Stimulated activated CD8-positive, alpha-beta memory T cell treated with anti-CD3 and anti-CD28 coated beads, Interleukin-15, amount 100 ng/mL, for 1 hour (primary cell): ENCODE measurements at places on chromosomes 4 and X.

DNA sequence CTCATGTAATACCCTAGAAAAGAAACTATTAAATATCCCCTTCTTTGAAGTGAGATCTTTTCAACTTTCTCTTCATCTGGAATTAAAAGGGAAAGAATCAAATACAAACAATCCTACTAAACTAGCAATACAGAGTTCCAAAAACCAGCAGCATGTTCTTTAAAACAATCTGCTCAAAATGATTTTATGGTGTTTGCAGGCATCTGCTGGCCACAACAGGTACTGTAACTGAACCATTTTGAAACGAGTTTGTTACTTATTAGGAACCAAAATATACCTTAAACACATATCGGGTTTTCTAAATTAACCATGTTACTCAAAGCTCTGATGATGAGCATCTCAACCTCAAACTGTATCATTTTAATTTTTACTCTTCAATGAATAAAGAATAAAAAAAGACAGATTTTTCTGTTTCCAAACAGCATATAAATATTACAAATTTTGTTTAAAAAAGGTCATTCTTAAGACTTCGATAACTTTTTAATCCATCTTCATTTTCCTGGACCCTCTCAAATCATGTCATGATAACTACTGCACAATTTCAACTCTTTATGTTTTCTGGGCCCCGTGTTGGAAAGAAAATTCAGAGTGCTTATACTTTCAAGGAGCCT, 56.5 kb downstream of the ARAP2 start:
- DNase-seq = no peak

DNA sequence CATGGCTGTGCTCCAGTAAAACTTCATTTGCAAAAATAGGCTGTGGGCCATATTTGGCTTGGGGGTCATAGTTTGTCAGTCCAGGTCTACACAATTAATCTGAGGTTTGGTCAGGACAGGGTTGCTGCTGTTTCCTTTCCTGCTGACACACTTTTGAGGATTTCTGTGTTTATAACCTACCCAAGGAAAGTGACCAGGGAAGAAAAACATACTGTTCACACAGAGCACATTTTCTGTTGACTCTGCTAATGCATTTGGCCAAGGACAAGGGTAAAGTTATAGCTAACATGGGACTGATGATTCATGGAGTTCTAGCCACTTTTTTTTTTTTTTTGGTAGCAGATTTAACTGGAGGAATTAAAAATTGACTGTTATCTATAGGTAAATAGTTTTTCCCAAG, 43.9 kb upstream of the GEMIN8 start:
- no peak for DNase-seq

GRCh38 chr4:19224820-19225219, 1026.9 kb upstream of the SLIT2 start:
- DNase-seq = no peak

GRCh38 chr4:184014301-184014700, 109.2 kb downstream of the STOX2 start:
- DNase-seq = no peak

DNA sequence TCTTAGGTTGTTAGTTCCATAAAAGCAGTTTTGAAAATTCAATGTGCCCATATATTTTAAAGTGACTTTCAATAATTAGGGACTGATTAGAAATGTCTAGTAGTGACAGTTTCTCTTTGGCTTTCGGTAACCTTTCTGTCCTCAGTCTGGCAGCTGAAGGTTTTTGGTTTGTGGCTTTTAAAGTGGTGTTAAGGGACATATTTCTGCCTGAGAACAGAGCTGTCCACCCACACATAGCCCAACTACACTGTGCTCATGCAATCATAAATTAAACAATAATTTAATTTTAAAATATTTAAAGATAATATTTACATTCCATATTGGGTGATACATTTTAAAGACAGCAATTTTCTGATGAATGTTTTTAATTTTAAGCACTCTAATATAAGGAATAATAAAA, 335.0 kb upstream of the TENM3 start:
- no peak for DNase-seq

DNA sequence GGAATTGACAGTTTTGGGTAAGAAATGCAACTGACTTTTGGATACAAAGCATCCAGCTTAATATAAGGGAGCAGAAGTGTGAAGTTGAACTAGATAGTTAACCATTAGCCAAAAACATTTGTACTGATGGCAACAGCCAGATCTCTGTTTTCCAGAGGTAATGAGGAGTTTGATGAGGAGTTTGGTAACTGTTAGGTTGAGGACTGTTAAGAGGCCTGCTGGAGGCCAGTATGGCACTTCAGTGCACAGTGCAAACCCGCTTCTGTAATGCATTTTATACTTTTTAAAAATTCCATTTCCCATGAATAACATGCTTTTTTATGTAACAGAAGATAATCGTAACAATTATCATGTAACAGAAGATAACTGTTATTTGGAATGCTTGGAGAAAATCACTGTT, 30.0 kb downstream of the CDKL5 start:
- DNase-seq = no peak
